Epithelial cell of prostate (primary cell): ENCODE measurements at places on chromosomes 7 and 10.

GRCh38 chr10:35563261-35563891, 41.8 kb upstream of the GJD4 start:
- no peak for DNase-seq

GRCh38 chr7:101542527-101543241, 86.4 kb downstream of the MYL10 start:
- no peak for DNase-seq

DNA sequence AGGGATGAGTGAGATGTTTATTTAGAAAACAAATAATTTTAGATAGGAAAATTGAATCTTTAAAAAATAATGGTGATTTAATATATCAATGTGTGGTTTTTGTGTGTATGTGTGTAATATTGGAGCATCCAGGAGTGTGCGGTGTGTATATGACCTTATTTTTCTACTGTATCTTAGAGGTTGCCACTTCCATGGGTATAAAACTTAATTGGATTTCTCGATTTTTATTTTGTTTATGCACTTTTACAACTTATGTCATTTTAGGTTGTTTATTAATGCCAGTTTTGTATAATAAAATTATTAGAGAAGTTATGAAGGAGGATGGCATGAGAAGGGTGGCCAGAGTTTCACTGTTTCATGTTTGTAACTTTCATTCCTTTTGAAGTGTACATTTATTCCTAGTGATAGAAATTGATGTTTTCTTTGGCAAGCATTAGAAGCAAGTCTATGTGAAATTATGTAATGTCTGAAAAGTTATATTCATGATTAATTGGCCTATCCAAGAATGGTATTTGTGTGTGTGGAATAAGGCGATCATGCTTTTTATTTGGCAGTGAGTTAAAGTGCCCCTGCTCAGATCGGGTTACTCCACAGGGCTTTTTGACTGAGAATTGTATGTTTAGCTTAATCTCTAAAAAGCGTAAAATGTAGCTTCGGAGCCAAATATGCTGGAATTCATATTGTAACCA, 110.3 kb downstream of the KAT6B start:
- DNase-seq: no peak

GRCh38 chr10:104195706-104196105, 36.5 kb downstream of the CFAP43 start:
- no peak for DNase-seq

DNA sequence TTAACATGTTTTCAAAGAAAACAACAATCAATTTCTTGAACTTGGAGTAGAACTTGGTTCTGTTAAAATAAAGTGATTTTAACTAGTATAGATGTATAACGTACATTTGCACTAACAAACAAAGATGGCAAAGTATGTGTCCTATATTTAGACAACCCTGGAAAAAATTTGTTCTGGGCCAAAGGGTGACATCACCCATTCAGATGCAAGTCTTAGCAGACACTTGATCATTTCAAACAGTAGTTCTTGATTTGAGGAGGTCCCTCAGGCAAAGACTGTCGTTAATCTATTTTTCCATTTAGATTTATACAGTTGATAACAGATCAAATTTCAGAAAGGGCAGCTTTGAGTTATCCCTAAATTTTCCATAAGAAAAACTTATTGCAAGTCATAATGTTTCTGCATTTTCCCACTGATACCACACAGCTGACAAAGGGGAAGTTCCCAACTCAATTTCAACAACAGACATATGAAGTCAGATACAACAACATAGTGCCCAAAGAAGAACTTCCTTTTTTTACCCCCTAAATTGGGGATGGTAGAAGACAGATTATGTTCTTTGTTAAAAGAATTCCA, 5.2 kb downstream of the NMT2 start:
- DNase-seq: no peak

GRCh38 chr7:117043108-117043825, 90.0 kb downstream of the ST7 start:
- DNase-seq: no peak

DNA sequence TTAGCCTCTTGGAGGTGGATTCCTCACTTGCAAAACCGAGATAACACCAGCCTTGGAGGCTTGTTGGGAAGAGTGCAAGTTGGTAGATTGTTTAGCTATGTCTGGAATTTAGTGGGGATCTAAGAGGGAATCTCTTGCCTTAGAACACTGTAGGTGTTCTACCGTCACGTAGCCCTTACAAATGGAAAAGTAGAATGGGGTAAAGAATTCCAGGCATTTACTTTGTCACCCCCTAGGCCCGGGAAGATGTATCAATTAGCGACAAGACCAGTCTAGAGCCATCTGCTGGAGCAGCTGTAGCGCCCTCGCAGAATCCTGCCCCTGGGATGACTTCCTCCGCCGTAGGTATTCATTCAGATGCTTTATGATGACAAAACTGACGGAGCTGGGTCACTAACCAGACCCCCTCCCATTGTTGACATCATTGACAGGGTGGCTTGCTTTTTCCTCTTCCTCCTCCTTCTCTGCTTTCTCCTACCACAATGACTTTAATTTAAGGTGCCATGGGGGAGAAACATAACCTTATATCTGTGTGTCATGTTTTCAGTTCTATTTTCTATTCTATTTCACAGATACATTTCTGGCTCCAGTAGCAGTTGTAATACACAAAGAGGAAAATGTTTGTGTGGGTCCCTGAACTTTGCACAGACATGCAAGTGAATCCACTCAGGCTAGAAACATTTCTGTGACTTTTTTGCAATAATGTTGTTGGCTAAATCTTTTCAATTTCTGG, 262.6 kb upstream of the LYZL1 start:
- no peak for DNase-seq
